Caki2 (cell line): ENCODE measurements at places on chromosomes 16 and 17.

DNA sequence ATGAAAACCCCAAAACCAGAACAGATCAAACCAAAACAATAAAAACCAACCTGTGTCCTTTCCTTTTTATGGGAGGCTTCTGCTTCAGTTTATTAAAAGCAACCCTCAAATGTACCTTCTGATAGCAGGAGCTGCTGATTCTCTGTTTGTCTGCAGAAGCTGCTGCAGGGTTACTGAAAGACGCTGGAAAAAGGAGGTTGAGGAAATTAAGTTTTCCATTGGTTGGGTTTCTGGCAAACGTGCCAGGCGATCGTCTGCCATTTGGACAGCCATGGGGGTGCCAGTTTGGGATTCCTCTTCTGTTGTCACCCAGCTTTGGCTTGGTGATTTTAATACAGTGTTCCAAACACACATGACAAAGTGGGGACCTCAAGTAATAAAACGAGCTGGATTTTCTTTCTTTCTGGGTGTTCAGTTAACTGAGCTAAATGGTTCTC lies 185.4 kb upstream of the ZFHX3 start:
- no peak for DNase-seq

- peak; percentile 100 for DNase-seq
Observed at GRCh38 chr16:15482068-15482747, 47.8 kb downstream of the BMERB1 start.

- DNase-seq = no peak
Observed at GRCh38 chr16:3098459-3099394, at the start of gene ZSCAN10. Gene ZSCAN10 (minus strand): TSS chr16:3099294. CDS start chr16:3092937, 6,357 bp downstream.

DNA sequence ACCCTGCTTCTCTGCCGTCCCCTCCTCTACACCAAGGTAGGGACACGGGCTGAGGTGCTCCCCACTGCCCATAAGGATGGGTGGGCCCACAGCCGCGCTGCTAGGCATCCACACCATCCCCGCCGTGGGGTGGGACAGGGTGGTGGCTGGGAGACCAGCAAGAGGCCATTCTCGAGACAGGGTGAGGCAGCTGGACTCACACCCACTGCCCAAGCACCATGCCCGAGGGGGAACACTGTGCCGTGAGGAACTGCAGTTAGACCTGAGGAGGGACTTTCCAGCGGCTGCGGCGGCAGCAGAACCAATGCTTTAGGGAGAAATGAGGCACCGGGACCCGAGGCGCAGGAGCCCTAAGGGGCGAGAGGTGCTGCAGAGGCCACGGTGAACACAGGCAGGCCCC lies 13.3 kb downstream of the PKD1 start:
- DNase-seq = no peak

DNA sequence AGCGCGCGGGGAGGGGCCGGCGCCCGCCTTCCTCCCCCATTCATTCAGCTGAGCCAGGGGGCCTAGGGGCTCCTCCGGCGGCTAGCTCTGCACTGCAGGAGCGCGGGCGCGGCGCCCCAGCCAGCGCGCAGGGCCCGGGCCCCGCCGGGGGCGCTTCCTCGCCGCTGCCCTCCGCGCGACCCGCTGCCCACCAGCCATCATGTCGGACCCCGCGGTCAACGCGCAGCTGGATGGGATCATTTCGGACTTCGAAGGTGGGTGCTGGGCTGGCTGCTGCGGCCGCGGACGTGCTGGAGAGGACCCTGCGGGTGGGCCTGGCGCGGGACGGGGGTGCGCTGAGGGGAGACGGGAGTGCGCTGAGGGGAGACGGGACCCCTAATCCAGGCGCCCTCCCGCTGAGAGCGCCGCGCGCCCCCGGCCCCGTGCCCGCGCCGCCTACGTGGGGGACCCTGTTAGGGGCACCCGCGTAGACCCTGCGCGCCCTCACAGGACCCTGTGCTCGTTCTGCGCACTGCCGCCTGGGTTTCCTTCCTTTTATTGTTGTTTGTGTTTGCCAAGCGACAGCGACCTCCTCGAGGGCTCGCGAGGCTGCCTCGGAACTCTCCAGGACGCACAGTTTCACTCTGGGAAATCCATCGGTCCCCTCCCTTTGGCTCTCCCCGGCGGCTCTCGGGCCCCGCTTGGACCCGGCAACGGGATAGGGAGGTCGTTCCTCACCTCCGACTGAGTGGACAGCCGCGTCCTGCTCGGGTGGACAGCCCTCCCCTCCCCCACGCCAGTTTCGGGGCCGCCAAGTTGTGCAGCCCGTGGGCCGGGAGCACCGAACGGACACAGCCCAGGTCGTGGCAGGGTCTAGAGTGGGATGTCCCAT lies 232.8 kb downstream of the SEC14L1 start:
- DNase-seq = no peak

DNA sequence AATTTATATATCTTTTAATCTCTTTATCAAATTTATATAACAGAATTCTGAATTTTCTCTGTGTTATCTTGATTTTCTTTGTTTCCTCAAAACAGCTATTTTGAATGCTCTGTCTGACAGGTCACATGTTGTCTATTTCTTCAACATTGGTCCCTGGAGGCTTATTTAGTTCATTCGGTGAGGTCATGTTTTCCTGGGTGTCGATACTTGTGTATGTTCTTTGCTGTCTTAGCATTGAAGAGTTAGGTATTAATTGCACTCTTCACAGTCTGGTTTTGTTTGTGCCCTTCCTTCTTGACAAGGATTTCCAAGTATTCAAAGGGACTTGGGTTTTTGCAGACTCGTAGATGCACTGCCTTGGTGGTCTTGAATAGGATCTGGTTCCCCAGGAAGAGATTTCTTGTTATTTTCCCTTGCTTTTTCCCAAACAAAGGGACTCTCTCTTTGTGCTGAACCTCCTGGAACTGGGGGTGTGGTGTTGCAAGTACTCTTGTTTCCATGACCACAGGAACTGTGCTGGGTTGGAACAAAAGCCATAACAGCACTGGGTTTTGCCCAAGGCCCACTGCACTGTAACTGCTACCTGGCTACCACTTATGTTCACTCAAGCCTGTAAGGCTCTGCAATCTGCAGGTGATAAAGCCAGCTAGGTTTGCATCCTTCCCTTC lies 1483.0 kb downstream of the CDH8 start:
- DNase-seq = no peak
